ENCODE measurements at places on chromosomes 3 and 15.

DNA sequence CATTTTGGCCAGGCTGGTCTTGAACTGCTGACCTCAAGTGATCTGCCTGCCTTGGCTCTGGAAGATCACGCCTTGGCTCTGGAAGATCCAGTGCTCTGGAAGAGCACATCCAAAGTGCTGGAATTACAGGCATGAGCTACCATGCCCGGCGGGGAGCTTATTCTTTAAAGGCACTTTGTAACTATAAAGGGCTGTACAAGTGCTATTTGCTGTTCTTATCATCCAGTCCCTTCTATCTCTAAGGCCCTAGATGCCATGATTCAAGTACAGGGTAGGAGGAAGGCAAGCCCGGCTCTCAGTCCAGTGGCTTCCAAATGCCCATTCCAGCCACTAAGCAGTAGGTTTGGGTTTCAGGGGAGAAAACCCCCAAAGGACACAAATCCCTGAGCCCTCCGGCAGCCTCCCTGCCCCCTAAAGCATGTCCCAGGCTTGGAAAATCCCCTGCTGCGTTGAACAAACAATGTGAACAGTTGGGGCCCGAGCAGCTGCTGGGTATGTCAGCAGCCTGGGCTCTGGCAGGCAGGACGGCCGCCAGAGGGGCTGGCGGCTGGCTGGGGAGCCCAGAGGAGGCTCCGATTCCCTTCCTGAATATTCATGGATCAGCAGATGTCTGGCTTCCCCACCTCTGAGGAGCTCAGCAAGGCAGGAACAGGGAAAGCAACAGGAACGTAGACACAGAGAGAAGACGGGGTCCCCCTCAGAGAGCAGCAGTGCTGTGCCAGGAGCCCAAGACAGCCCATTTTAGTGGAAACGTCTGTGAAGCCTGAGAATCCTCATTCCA, 7.7 kb downstream of the IGDCC4 start:
- peak; percentile 60 for DNase-seq

DNA sequence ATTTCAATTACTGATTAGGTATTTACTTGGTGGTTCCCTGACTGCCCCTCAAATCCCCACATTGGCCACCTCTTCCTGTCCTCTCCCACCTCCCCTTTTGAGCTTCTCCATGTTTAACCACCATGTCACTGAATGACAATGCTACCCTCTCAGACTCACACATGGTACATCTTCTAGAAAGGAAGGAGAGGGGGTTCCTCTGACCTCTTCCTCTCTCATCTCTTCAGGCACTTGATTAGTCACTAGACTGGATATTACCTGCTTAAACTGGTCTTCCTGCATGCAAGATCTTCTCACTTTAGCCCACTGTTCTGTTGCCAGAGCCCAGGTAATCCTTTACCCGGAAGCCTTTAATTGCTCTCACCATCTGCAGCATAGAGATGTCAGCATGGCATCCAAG, 64.9 kb downstream of the DIPK2A start:
- no peak for DNase-seq

GRCh38 chr3:168939651-168940238, 723.8 kb downstream of the MECOM start:
- no peak for DNase-seq

DNA sequence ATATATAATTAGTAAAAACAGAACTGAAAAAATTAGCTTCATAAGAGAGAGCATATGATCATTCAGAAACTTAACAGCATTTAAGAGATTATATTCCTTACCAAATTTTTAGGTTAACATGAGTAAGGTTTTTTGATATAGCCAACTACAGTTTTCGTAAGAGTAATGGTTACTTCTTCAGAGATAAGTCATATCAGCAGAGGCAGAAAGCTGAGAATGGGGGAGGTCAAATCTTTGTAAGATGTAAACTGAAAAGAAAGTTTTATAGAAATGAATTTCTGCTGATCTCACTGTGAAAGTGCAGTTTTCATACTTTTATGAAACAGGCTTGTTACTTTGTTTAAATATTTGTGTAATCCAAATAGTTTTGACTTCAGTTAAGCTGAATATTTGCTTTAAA, 193.3 kb downstream of the ZBTB20 start:
- no peak for DNase-seq

- no peak for DNase-seq
These were observed 12.3 kb upstream of the ALCAM start for GRCh38 chr3:105354429-105354828.

DNA sequence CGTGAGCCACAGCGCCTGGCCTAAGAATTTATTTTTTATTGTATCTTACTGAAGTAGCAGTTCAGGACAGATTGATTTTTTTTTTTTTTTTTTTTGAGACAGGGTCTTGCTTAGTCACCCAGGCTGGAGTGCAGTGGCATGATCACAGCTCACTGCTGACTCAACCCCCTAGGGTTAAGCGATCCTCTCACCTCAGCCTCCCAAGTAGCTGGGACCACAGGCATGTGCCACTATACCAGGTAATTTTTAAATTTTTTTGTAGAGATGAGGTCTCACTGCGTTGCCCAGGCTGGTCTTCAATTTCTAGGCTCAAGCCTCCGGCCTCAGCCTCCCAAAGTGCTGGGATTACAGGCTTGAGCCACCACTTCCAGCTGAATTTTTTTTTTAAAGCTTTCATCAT, 99.8 kb upstream of the HERC1 start:
- DNase-seq = peak; percentile 50

DNA sequence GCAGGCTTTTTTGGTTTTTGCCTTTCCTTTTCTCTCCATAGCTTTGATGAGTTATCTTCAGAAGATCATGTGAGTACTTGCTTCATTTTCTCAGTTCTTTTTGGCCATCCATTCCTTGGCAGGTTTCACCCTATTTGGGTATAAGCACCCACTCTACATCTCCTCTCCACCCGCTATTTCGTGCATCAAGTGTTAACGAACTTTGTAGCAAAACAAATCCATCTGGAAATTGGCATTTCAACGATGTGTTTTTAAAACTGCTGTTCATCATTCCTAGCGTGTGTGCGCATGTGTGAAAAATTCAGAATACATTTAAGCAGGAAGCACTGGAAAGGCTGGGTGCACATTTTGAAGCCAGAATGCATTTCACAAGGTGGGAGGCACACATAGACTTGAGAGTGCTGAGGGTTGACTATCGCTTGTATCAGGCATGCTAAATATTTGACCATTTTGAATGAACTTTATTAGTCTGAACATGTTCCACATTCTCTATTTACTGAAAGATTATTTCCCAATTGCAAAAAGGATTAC, 89.7 kb upstream of the FHIT start:
- DNase-seq = no peak

- no peak for DNase-seq
These were observed 276.7 kb downstream of the ZIC4 start for GRCh38 chr3:147129665-147130064.
